Renal cortex interstitium (tissue), 15 donors: ENCODE measurements at places on chromosomes 7 and 10.

- no peak for DNase-seq
Measured at GRCh38 chr10:110868981-110869380, 2.7 kb upstream of the PDCD4 start.

GRCh38 chr7:118029826-118030422 lies 154.0 kb upstream of the LSM8 start:
- DNase-seq = no peak

GRCh38 chr7:150755473-150756099 lies 18.4 kb downstream of the GIMAP5 start:
- no peak for DNase-seq

GRCh38 chr10:33697016-33697415 lies 362.5 kb upstream of the NRP1 start:
- no peak for DNase-seq

- DNase-seq = no peak
Measured at GRCh38 chr10:34907743-34908430, 92.8 kb upstream of the PARD3 start.

- DNase-seq = no peak
Measured at GRCh38 chr7:92150450-92151017, 16.3 kb upstream of the CYP51A1 start.

DNA sequence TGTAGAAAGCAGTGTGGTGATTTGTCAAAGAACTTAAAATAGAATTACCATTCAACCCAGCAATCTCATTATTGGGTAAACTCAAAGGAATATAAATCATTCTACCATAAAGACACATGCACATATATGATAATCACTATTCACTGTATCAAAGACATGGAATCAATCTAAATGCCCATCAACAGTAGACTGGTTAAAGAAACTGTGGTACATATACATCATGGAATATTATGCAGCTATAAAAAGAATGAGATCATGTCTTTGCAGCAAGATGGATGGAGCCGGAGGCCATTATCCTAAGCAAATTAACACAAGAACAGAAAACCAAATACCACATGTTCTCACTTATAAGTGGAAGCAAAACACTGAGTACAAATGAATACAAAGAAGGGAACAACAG lies 281.5 kb upstream of the MAGI2 start:
- DNase-seq = no peak

- DNase-seq = no peak
Measured at GRCh38 chr7:23710000-23710399, at the start of gene STK31. Gene STK31 (plus strand): TSS chr7:23710219. CDS start chr7:23710286, 67 bp downstream.

DNA sequence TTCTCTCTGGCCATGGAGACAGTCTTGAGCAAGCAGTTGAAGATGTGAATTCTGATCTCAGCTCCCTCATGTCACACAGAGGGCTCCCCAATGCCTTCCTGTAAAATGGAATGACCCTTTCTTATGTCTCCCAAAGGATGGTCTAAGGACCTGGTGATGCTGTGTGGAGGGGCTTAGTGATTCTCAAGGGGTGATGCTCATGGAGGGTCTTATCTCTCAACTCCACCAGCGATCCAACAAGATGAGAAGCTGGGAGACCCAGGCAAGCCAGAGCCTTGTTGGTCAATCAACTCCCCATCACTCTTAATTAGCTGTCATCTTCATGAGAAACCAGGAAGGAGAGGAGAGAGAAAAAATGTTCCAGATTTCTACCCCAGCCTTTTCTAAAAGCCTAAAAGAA lies 78.0 kb upstream of the SORCS3 start:
- no peak for DNase-seq

DNA sequence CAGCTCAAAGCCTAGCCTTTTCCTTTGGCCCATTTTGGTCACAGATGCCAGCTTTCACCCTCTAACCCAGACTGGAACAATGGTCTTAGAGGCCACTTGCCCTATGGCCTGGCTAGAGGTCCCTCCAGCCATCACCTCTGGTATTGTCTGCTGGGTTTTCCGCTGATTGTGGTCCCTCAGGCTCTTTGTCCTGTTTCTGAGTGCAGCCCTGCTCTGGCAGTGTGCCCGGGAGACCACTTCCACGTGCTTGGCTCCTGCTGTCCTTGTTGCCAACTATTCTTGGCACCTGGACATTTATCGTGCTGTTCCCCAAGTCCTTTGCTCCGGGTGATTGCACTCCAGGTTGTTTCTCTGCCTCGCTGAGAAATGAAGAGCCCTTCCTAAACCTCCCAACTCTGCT lies 53.3 kb upstream of the FAM180A start:
- no peak for DNase-seq

DNA sequence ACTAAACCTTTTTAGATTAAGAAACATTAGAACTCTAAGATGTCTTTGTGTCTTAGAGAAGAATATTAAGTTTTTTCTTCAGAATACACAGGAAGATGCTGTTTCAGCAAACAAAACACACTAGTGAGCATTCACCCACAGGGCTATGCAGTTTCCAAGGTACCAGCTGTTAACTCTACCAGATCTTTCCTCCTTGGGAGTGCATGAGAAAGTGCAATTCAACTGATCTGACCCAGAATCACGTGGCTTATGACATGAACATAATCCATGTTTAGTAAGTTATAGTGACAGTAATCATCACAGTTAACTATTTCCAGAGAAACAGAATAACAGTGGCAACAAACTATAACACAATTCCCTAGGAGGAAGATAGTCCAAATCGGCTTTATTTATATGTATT lies 270.7 kb downstream of the CACNA2D1 start:
- DNase-seq = no peak

GRCh38 chr10:30233186-30233959 lies 115.7 kb downstream of the MTPAP start:
- DNase-seq = no peak

GRCh38 chr7:127995881-127996215 lies 35.4 kb downstream of the LRRC4 start:
- no peak for DNase-seq

DNA sequence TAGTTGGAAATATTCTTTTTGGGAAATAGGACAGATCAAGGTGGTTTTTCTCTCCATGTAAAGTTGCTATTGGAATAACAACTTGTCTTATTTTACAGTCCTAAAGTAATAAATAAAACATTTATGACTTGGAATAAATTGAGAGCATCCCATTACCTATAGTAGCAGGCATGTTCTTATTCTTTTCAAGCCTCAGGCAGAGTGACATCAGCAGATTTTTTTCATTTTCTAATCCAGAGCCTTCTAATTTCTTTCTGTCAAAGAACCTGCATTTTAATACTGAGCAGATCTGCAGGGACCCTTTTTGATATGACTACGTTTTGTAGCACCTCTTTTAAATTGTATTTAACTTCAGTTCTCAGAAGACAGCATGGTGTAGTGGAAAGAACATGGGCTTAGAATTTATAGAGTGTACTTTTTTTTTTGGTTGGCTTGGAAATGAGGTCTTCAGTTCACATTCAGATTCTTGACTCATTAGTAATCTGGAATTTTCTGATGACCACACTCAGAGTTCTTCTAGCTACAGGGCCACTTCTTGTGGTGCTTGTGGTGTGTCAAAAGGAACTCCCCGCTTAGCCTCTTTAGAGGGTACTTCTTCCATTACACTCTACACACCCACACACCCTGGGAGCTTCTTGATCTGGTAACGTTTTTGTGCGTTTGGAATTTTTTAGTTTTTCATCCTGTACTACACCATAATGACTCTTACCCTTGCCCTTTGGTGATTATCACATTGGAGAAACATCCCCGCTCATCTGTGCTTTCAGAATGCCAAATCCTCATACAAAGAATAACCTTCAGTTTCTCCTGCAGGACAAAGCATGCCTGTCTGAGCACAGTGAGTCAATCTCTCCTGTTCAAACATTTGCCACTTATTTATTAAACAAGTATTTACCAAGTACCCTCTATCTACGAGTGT lies 34.6 kb downstream of the AGK start:
- DNase-seq = no peak

GRCh38 chr10:42594246-42594650 lies 44.1 kb downstream of the ZNF33B start:
- no peak for DNase-seq

GRCh38 chr7:30937416-30937815 lies 25.8 kb downstream of the AQP1 start:
- DNase-seq = no peak

DNA sequence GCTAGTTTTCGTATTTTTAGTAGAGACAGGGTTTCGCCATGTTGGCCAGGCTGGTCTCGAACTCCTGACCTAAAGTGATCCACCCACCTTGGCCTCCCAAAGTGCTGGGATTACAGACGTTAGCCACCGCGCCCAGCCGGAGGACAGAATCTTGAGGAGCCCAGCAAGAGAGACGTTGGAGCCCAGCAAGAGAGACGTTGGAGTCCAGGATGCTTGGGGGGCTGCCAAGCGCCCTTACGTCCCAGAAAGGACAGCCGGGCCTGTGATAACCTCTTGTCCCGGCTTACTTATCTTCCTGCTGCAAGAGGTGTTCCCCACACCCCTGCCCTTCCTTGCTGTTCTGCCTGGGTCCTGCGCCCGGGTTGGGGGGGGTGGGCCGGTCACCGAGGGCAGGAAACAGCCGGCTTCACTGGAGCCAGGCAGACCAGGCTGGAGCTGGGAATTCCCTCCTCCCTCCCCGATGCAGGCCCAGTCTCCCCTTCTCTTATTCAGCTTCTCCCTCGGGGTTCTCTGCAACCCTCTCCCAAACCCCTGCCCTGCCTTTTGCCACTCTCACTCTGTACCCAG lies 1.9 kb upstream of the EPHB4 start:
- DNase-seq = no peak

GRCh38 chr7:139777133-139777891 lies 486 bp downstream of the HIPK2 start:
- no peak for DNase-seq

- no peak for DNase-seq
Measured at GRCh38 chr10:120599200-120599724, 142.2 kb downstream of the PLPP4 start.

DNA sequence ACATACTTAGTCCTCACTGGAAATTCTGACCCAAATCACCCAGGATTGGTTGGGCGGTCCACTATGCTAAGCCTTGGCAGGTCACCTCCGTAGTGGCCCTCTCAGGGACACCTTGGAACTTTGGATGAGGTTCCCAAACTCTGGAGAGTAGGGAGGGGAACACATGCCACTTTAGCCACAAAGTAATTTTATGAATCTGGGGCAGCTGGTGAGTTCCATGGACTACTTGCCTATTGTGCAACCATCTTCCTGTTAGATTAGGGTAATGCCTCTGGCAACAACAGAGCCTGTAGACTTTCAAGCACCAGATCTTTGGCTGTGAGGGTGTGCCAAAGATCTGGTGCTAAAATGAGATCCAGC lies 77.7 kb downstream of the ITGB8 start:
- no peak for DNase-seq

DNA sequence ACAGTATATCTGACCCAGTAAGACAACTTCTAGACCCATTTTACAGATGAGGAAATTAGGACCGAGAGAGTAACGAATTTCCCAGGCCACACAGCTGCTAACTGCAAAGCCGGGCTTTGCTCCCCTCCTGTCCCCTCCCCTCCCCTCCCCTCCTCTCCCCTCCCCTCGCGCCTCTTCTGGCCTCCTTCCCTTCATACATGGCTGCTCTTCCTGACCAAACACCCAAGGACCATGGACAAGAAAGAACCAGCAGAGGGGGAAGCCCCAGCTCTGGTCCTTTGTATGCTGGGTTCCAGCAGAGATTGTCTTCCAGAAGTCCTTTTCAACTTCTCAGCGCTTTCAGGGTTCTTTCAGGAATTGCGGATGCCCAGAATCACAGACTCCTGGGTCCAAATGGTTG lies 3.6 kb upstream of the TMEM72 start:
- no peak for DNase-seq

DNA sequence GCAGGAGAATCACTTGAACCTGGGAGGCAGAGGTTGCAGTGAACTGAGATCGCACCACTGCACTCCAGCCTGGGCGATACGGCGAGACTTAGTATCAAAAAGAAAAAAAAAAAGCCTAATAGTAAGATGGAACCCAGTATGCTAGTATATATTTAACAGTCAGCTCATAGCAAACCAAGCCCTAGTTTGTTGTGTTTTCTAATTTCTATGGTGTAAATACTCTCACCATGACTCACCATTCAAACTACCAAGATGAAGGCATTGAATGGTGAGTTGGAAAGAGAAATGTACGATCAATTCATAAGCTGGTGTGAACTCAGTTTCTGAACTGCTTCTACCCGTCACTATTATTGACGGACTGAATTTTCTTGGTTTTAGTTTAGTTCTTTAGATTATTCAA lies 173.7 kb upstream of the KAT6B start:
- no peak for DNase-seq

DNA sequence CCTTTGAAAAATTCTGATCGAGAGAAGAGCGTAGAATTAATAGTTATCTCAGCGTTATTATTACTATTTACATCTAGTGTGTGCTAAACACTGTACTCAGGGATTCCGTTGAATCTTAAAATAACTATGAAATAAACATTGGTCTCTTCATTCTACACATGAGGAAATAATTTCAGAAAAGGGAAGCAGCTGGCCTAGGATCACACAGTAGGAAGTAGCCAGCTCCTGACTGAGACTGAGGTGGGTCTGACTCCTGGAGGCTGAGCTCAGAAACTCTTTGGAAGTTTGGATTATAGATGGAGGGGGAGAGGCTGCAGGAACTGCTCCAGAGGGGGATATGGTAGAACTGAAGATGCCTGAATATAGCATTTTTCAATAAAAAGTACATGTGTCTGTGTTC lies 183.9 kb upstream of the WDR11 start:
- no peak for DNase-seq

GRCh38 chr10:58734116-58734515 lies 221.4 kb downstream of the BICC1 start:
- no peak for DNase-seq

DNA sequence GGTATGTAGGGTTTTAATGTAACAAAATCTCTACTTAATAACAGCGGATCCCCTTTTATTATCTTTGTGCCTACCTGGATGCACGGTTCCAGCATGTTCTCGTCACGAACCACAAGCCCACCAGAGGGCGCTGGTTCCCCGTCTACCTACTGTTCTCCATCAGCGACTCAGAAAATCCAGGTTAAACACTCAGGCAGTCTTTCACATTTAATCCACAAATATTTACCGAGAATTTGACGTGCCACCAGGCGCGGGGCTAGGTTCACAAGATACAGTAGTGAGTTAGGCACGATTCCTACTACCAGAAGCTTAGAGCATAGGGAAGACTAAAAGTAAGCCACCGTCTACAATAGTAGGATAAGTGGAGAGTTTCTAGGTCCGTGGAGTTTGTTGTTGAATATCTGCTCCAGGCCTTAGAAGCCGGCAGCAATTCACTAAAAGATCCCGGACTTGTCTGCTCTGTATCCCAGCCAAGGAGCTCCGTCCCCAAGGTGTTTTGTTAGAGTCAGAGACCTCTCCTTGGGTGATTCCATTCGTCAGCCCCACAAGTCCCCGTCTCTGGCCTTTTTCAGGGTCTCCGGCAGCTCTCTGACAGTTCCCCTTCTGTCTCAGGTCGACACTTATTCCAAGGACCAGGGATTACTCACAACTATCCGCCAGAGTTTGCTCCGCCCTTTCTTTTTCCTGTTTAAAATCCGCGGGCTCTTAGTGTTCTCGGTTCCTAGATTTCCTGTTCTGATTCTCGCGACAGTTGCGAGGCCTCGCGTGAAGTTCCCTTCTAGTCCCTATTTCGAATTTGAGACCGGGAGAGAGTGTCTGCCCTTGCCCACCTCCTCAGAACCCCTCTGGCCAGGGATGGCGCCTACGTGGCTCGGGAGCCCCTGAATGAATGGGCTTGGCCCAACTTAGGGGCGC lies 1.5 kb upstream of the KAZALD1 start:
- peak; percentile 96 for DNase-seq

- peak; percentile 54 for DNase-seq
Measured at GRCh38 chr7:129635300-129636029, 23.9 kb downstream of the NRF1 start.
